Breast epithelium (tissue), 4 donors: ENCODE measurements at places on chromosomes 13 and 19. TPM values are rescaled to one million over a fixed set of nuclear protein-coding genes. Genes with fewer than 3 reads are reported as not detected.

Gene LGI4
- total RNA-seq, result 5.3 TPM

Gene PRPF31
- total RNA-seq, result 45.5 TPM

DNA sequence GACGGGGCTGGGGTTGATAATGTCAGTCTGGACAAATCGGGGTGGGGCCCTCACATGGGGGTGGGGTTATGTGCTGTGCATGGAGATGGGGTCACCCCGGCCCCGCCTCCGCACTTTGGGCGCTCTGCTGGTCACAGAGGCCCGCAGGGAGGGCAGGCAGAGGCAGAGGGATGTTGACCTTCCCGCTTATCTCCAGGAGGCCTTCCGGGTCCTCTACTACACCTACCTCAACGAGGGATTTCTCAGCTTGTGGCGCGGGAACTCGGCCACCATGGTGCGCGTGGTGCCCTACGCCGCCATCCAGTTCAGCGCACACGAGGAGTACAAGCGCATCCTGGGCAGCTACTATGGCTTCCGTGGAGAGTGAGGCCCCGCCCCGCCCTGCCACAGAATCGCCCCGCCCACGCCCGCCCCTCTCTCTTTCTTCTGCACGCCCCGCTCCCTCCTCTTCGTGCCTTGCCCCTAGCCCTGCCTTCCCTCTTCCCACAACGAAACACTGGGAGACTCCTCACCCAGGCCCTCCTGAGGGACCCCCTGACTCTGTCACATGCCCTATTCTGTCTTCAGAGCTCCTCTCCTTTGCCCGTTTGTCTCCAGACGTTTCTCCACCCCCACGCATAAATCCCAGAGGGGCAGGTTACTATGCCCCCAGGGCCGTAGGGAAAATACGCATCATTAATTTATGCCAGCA, 32.8 kb downstream of the TMEM161A start:
- no peak for DNase-seq

DNA sequence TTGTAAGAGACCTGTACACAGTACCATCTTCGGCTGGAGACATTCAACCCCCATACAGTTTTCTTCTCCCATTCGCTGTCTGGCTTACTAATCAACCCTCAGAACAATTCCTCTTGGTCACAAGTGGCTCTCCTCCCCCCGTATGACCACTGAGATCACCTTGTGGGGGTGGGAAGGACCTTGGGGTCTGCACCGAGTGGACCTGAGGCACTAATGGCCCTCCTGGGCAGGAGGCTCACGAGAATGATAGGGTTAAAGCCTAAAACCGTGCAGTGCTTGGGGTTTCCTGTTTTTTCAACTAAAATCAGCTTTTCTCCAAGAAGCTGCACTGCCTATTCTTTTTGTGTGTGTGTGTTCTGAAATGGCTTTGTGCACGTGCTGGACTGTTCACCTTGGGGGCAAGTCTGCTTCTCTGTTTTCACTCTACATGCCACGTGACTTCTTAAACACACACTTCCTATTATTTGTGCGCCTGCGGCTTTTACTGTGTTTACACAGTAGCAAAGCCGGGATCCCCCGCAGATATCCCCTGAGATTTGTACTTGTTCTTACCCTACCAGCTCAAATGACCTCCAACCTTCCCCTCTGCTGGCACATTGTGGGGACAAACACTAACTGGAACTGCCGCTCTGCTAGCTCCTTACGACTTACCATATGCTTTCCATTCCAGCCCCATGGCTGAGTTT, 12.3 kb downstream of the RBM26 start:
- no peak for DNase-seq

DNA sequence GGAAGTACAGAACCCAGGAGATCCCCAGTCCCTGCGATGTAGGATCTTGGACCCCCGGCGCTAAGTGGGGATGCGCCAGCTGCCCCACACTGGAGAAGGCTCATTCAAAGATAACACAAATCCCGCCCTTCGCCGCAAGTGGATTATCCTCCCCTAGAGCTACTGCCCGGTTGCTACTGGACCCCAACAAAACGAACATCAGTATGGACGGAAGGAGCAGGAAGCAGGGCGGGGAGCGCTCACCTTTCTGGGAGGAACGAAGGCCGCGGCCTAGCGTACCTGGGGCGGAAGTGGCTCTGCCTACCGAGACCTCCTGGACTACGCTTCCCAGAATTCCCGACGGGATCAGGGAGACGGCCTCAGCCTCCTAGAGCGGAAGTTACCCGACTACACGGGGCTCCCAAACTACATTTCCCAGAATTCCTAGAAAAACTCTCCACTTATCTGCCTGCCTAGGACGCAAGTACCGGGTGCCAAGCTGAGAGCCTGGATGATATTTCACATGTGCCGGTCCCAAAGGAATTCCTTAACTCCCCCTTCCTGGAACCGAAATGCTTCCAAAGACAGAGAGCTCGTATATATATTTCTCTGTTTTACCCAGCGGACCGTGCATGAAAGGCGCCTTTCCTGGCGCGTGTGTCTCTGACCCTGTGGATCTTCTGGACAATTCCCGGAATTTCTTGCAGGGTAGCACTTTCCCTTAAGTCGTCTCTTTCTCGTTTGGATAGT, at the start of gene ZNF112:
Gene ZNF112 (minus strand): TSS at position 298 of the 729 bp plus-strand sequence. CDS start 16,141 bp downstream, outside the sequence.
- peak; percentile 81 for DNase-seq

- DNase-seq, result no peak
Measured at GRCh38 chr19:50772476-50772875, 2.2 kb downstream of the GPR32 start.

- DNase-seq, result no peak
Measured at GRCh38 chr13:111916201-111916600, 150.7 kb upstream of the SOX1 start.

GRCh38 chr13:110251193-110251819, 55.7 kb downstream of the COL4A1 start:
- DNase-seq, result no peak
